Kidney glomerular epithelial cell (primary cell): ENCODE measurements at places on chromosomes 5 and 9.

DNA sequence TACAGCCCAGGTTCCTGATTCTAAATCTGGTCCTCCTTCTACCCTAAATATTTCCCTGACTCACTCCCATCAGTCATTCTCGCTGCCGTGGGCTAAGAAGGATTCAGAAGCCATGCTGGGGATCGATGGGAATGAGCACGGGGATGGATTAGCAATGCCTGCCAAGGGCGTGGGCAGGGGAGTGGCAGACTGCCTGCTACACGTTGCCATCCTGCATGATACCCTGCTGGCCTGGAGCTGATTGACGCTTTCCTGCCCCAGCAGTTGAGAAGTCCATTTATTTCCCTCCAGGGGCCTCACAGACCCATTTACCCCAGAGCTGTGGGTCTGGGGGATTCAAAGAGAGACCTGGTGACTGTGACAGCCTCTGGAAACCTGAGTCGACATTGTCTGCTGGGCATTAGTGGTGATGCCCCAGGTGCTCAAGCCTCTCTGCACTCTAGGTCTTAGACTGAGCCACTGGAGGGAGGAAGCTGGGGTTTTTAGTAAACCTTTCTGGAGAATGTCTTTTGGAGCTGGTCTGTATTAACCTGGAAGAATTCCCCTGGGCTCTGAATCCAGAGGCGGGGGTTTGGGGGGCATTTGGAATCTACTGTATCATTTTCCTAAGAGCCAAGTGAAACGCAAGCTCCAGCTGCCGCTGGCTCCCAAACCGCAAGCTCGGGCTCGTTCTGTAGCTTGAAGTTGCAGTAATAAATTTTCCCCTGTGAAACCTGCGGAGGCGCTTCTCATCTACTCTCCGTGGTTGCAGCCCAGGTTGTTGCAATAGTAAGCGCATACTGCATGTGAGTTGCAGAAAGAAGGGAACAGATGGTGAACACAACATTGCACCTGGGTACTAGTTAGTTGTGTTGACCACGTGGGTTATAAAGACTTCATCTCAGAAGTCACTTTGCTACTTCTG lies 76.3 kb upstream of the RAPGEF1 start:
- DNase-seq = no peak

GRCh38 chr5:115995351-115995750 lies 33.1 kb downstream of the LVRN start:
- DNase-seq = no peak

DNA sequence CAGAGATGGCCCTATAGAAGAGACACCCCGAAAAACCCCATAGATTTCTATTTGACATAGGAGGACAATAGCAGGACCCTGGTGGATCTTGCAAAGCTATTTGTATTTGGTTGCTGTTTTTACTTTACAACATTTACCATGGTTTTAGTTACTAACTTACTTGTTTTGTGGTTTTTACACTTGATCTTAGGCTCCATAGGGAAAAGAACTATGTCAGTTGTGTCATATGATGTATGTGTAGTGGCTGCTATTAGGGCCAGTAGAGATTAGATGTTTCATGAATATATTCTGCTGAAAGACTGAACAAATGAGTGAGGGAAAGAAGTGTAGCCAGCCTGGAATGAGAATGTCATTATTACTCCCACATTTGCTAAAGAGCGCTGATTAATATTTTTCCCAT lies 388.1 kb downstream of the SEMA5A start:
- no peak for DNase-seq

DNA sequence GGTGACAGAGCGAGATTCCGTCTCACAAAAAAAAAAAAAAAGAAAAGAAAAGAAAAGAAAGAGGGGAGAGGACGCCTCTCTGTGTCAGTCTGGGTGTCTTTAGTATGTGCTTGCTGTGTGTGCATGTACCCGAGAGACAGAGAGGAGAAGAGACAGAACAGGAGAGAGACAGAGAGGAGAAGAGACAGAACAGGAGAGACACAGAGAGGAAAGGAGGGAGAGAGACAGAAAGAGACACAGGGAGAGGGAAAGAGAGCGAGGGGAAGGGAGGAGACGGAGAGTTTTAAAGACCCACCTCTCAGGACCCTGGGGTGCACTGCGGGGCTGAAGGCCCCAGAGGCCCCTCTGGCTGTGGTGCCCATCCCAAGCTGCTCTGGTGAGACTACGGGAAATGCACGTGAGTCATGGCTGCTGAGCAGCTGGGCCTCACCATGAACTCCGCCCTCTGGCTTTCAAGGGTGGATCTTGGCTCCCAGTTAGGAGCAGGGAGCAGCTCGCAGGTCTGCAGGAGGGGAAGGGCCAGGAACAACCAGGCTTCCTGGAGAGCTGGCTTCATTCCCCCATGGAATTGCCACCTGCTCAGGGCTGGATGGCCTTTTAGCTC lies 7.9 kb downstream of the SLC6A3 start:
- DNase-seq = no peak

DNA sequence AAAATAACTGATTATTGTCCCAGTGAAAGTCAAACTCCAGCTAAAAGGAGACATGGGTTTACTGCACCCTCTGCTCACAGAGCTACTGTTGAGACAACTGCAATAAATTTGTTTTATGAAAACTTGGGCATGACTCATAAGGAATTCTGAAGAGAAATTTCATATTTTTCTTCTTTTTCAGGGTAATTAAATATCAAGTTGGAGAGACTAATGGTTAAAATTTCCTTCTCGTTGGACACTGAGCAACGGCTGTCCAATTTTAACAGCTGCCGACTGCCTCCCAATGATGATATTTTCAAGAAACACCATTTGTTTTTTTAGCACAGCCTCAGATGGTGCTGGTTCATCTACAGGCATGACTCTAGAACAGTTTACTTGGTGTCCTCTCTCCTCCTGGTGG lies 259.2 kb upstream of the RGMB start:
- no peak for DNase-seq

GRCh38 chr5:163619273-163619934 lies 114.0 kb downstream of the MAT2B start:
- no peak for DNase-seq

DNA sequence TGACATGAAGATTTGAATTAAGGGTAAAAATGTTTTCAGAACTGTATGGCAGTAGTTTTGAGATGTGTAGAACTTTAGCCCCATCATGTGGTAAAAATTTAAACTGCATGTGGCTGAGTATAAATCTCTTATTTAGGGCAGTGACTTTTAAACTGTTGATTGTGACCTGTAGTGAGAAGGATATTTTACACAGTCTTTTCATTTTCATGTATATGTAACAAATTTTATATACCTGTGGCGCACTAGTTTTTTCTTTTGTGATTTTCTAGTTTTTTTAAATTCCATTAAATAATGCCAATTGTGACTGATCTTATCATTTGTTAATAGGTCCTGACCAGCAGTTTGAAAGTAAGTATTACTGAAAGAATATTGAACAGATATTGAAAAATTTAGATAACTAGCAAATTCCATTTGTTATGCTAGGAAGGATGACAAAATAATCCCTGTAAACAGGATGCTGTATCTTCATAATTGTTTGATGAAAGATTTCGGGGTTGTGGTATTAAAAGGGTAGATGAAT lies 47.2 kb downstream of the GPBP1 start:
- peak; percentile 51 for DNase-seq

DNA sequence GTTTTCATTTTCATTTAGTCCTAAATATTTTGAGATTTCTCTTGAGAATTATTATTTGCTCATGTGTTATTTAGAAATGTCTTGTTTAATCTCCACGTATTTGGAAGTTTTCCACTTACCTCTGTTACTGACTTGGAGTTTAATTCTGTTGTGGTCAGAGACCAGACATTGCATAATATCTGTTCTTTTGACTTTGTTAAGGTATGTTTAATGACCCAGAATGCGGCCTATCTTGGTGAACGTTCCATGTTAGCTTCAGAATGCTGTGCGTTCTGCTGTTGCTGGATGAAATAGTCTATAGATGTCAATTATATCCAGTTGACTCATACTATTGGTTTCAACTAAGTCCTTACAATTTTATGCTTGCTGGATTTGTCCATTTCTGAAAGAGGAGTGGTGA lies 325.3 kb upstream of the TARS1 start:
- no peak for DNase-seq

GRCh38 chr5:172045315-172045632 lies 38.8 kb upstream of the FBXW11 start:
- no peak for DNase-seq

DNA sequence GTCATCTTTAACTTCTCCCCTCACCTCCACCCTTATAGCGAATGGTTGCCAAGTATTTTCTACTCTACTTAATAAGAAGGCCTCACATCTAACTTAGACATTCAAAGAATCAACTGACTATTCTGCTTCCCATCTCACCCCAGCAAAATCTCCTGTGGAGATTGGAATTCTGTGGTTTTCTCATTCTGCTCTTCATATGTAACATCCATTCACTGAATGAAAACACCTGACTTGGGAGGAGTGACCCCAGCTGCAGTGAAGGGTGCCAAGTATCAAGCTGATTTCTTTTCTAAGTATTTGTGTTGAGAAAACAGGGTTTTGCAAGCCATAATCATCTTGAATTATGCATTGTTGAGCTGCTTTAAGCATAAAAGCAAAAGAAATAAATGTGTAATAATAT lies 42.5 kb upstream of the TAF1L start:
- no peak for DNase-seq

DNA sequence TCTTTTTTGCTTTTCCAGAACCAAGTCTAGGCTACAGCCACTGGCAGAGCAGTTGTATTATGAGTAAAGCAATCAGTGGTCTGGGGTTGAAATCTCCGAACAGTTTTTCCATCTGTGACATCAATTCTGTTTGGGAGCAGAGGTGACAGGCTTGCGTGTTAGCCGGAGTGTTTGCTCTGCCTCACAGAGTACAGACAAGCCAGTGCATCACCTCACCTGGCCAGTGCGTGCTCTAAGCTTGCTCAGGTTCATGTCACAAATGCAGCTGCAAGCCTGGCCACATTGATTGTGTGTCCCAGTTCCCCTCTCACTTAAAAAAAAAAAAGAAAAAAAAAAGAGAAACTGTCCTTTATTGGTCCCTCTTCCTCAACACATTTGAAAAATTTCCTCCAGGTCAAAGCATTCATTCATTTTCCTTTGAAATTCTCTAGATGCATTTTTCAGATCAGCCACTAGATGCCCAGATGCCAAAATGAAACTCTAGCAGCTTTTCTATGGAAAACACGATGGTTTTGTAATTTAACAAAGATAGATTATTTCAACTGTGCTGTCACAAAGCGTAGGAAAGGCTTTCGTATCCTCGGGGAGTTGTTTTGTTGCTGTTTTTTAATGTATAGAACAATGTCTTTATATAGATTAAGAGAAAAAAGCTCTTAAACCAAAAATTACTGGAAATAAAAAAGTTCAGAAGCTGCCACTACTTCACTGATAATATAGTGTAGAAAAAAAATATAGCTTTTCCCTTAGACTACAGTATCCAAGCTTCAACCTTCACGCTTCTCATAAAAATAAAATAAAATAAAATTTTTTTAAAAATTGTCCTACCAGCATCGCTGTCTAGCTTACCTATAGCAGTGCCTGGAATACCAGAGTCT lies 585.5 kb downstream of the TLE1 start:
- DNase-seq = no peak

DNA sequence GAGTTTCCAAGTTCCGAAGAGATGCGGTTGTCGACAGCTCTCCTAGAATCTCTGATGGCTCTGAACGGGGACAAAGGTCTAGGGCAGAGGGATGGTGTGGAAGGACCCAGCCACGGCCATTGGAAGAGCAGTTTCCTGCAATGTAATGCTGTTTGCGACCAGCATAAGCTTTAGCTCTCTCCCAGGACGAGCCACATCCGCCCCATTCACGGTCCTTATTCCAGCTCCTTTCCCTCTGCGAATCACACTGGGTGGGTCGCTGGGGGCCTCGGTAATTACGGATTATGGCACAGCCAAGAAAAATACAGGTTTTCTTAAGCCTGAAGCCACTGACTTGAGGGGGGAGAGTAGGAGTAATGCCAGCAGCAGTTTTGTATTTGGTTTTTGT lies 22.7 kb downstream of the ANXA2R start:
- DNase-seq = no peak

- no peak for DNase-seq
These were observed 53.1 kb downstream of the PLPPR1 start for GRCh38 chr9:101081641-101082040.

DNA sequence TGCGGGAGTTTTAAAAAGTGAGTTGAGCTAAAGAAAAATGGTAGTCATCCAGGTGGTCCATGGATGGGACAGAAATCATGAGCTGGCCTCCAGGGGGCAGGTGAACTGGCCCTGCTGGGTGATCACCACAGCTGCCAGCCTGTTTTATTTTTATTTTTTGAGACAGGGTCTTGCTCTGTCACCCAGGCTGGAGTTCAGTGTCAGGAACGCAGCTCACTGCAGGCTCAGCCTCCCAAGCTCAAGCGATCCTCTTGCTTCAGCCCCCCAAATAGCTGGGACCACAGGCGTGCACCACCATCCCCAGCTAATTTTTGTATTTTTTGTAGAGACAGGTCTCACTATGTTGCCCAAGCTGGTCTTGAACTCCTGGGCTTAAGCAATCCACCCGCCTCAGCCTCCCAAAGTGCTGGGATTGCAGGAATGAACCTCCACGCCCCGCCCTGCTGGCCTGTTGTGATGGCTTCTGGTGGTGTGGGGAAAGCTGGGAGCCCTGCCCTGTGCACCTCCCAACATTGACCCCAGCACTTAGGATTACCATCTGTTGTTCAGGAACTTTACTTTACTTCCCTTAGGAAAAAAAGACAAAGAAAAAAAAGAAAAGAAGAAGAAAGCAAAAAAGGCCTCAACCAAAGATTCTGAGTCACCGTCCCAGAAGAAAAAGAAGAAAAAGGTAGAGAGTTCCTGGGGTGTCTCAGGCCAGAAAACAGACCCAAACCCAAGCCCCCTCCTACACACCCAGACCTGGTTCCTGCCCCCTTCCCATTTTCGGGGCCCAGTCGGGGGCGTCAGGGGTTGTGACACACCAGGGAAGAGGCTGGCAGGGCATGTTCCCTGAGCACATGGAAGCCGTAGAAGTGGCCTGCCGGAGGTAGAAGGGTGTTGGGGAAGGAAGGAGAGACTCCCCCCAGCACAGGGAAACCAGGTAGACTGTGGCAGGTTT lies 14.7 kb downstream of the CD74 start:
- no peak for DNase-seq

- no peak for DNase-seq
These were observed 28.6 kb upstream of the CTNNA1 start for GRCh38 chr5:138724470-138725146.

DNA sequence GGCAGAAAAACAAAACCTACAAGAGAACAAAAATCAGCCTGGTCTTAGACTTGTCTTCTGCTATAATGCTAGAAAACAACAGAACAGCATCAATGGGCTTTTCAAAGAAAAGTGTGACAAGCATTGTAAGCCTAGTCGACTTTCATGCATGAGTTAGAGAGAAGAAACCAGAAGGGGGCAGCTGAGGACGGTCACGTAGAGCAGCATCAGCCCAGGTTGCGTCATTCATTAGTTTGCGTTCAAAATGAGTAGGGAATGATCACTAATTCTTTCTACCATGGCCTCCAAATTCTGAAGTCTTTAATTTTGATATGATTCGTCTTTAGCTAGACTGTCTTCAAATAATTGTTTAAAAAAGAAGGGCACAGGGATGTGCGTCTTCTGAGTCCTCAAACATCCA lies 4.7 kb upstream of the ISCA1 start:
- peak; percentile 33 for DNase-seq

GRCh38 chr9:35690614-35691333 lies 1.0 kb upstream of the TPM2 start:
- peak; percentile 60 for DNase-seq

- no peak for DNase-seq
These were observed 43.9 kb downstream of the ANKRD31 start for GRCh38 chr5:75192804-75193203.
